ENCODE measurements at places on chromosomes 11 and 22. TPM values are rescaled to one million over a fixed set of nuclear protein-coding genes. Genes with fewer than 3 reads are reported as not detected.

GRCh38 chr11:72179804-72180396 lies 12.0 kb upstream of the FOLR1 start:
- peaks cover 11% of the 10 kb centered on the region for H3K27me3 ChIP-seq
- DNase-seq: no peak
- no peak overlapping the region for H3K4me3 ChIP-seq
- H3K36me3 ChIP-seq: no peaks in the 10 kb centered on the region
- H3K4me1 ChIP-seq: no peaks in the 10 kb centered on the region

Gene KCNK4
- 0.44 TPM for total RNA-seq

DNA sequence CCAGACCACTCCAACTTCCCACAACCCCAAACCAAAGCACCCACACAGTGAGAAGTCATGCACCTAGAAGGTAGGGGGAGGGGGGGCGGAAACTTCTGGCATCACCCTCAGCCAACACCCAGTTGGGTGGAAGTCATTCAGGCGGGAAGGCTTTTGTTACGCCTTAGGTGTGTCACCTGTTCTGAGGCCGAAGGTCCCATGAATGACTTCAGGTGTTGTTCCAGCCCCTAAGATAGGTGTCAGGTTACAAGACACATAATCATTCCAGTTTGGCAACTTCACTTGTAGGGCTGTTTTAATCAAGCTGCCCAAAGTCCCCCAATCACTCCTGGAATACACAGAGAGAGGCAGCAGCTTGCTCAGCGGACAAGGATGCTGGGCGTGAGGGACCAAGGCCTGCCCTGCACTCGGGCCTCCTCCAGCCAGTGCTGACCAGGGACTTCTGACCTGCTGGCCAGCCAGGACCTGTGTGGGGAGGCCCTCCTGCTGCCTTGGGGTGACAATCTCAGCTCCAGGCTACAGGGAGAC lies at the start of gene TMPRSS4:
Gene TMPRSS4, plus strand, starts transcription at position 325 of the 528 bp plus-strand sequence. CDS start 225 bp downstream, outside the sequence.
- peaks cover 3% of the 10 kb centered on the region for H3K27me3 ChIP-seq
- H3K27ac ChIP-seq: no peak within 1 kb of the TSS
- H3K4me1 ChIP-seq: no peaks in the 10 kb centered on the region
- H3K36me3 ChIP-seq: no peaks in the 10 kb centered on the region
- no peak within 1 kb of the TSS for H3K4me3 ChIP-seq

- H3K27ac ChIP-seq: no peak overlapping the region
- no peaks in the 10 kb centered on the region for H3K4me1 ChIP-seq
- DNase-seq: no peak
- no peak overlapping the region for H3K4me3 ChIP-seq
- no peaks in the 10 kb centered on the region for H3K36me3 ChIP-seq
Observed at GRCh38 chr11:119691701-119692539, 37.1 kb downstream of the NECTIN1 start.

DNA sequence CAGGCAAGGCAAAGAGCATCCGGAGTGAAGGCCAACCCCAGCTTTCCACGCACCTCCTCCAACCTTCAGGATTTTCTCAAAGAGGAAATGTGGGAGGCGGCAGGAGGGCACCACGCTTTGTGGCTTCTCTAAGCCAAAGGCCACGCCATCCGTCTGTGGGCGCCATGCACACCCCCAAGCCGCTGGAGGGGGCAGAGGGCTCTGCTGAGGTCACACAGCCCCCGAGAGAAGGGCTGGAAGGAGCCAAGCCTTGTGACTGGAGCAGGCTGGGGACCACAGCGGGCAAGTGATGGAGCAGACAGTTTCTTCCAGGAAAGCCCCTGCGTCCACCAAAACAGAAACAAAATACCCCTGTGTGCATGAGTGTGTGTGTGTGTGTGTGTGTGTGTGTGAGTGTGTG lies 527.4 kb downstream of the BRD1 start:
- no peak overlapping the region for H3K4me3 ChIP-seq
- H3K27ac ChIP-seq: no peak overlapping the region
- DNase-seq: no peak
- H3K27me3 ChIP-seq: no peaks in the 10 kb centered on the region
- no peaks in the 10 kb centered on the region for H3K36me3 ChIP-seq

GRCh38 chr11:21630934-21631478 lies 561.9 kb upstream of the ANO5 start:
- no peak for DNase-seq
- no peak overlapping the region for H3K27ac ChIP-seq
- H3K4me3 ChIP-seq: no peak overlapping the region
- H3K4me1 ChIP-seq: no peaks in the 10 kb centered on the region
- no peaks in the 10 kb centered on the region for H3K36me3 ChIP-seq

Gene PTGDR2
- not detected for total RNA-seq

Gene IGSF22
- not detected for total RNA-seq

DNA sequence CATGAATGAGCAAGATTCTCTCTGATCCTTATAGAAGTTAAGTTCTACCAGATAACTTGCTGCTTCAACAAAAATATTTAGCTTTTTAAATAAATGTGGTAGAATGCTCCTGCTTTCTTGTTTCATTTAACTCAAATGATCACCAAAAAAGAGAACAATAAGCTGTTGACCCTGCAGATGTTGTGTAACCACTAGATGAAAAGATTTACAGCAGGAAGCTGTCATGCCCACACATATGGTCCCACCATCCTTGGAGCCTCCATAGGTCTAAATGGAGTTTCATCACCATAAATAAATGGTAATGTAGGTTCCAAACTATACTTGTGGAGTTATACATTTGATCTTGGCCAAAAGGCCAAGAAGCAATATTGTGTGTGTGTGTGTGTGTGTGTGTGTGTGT lies 118.8 kb downstream of the RRAS2 start:
- no peaks in the 10 kb centered on the region for H3K4me1 ChIP-seq
- no peak for DNase-seq
- peaks cover 2% of the 10 kb centered on the region for H3K27me3 ChIP-seq
- no peak overlapping the region for H3K27ac ChIP-seq
- H3K4me3 ChIP-seq: no peak overlapping the region

Gene NAA40
- total RNA-seq: 32.3 TPM

Gene KLHL22
- total RNA-seq: 24.2 TPM

All from endothelial cell of umbilical vein (primary cell).